ENCODE measurements at places on chromosomes 4 and X.

DNA sequence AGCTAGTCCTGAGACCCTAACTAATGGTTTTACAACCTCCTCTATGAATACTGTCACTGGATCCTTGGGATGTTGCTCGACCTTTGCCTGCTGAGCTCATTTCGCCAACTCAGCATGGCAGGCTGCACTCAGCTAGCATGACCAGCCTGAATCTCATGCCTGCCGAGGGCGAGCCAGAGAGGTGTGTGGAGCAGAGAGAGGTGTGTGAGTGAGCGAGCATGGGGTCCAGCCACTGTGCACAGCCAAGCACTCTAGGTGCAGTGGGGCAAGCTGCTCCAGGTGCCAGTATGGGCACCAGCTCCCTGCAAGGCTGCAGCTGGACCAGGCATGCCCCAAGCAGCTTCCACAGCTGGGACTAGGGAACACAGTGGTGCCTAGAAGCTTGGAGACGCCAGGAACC lies 410.9 kb downstream of the PCDH10 start:
- no peak for DNase-seq

DNA sequence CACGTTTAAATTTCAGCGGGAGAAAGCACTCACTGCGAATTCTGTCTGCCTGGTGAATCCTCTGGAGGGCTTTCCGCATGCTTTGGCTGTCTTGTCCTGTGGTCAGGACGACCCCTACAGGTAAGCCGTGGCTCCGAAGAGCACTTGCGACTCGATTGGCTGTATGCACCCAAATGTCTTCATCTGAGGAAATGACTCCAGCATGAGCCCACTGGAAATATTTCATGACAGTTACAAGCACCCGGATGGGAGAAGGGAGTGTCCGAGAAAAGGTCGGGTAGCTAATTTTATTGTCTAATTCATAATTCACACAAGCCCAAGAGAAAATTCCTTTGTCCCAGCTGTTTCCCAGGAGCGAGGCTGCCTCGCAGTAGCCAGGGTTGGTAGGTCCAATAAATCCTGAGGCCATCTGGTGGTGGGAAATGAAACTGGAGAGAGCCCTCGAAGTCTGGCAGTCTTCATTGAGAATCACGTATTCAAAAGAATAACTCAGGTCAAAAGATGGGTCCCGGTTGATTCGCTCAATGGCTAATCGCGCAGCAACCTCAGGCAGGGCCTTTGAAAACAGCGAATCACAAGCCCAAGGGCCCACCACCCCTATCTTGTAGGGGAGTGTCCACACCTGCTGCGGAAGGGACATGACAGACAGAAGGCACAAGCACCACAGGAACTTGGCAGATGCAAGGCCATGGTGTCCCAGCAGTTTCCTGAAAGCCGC lies 6.6 kb downstream of the GUCY2F start:
- no peak for DNase-seq

GRCh38 chrX:45743906-45744625 lies 543.4 kb upstream of the DIPK2B start:
- no peak for DNase-seq

- DNase-seq, result no peak
Observed at GRCh38 chr4:127667116-127667515, 34.4 kb downstream of the INTU start.

DNA sequence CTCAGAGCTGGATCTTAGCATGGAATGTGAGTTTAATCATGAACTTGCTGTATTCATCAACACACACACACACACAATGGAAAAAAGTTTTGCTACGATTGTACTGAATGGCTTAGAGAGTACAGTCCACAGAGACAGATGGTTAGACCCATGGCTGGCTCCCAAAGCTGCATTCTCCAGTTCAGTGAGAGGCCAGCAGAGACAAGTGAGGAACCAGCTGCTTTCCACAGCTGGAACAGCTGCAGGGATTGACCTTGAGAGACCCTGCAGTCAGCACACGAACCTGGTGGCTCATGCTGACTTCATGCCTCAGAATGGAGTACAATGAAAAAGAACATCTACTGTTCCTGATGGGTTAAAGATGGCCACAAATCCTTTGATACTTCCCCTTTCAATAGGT lies 94.5 kb downstream of the DHX15 start:
- DNase-seq, result no peak

DNA sequence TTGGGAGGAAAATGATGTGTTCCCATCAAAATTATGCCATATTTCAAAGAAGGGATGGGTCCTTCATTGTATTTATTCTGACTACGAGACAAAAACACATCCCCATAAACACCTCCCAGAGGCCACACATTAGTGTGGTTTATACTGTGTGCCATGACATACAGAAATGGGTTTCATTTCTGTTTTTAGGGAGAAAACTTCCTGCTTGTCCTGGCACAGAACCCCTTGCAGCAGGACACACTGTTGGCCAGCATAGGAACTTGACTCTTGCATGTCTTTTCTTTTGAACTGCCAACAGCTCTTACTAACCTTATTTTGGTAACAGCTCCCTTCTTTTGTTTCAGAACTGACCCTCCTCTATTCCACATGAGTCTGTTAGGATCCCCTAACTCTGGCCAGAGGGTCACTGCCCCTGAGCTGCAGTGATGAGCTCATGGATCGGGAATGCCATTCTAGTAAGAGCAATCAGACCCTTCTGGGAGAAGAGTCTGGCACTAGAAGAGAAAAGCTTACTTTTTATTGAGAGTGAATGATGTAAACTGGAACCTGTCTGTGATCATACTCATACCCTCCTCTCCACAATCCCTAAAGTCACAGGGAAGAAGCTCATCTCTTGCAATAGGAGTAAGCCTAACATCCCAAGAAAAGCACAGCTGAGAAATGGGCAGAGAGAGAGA lies 86.4 kb downstream of the SMIM20 start:
- no peak for DNase-seq

- DNase-seq, result no peak
Observed at GRCh38 chr4:15104825-15105224, 102.5 kb downstream of the CPEB2 start.

DNA sequence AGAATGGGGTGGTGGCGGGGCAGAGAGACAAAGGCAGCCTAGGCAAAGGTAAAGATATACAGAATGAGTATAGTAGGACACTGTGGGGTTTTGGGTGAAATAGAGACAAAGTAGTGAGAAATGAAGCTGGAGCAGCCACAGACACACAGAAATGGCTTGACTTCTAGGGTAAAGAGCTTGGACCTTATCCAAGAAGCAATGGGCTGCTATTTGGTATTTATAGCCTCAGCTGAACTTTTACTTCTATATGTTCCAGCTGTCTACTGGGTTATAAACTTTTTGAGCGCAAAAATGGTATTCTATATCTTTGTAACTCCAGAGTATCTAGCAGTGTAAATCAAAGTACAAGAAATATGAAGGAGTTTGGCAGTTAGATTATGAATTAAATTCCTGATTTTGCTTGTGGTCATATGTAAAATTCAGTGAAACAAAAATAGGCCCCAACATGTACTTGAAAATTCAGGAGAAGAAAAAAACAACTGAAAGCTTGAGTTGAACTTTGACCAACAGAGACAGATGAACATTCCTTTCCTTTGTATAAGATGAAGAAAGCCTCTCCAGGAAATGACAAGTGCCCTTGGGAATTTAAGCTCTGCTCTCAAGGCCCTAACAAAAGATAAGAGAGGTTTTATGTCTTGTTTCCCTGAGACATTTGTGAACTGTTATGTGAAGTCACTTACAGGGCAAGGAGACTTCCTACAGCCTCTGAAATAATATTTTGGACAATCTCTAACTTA lies 354.1 kb downstream of the CHIC1 start:
- DNase-seq, result no peak

DNA sequence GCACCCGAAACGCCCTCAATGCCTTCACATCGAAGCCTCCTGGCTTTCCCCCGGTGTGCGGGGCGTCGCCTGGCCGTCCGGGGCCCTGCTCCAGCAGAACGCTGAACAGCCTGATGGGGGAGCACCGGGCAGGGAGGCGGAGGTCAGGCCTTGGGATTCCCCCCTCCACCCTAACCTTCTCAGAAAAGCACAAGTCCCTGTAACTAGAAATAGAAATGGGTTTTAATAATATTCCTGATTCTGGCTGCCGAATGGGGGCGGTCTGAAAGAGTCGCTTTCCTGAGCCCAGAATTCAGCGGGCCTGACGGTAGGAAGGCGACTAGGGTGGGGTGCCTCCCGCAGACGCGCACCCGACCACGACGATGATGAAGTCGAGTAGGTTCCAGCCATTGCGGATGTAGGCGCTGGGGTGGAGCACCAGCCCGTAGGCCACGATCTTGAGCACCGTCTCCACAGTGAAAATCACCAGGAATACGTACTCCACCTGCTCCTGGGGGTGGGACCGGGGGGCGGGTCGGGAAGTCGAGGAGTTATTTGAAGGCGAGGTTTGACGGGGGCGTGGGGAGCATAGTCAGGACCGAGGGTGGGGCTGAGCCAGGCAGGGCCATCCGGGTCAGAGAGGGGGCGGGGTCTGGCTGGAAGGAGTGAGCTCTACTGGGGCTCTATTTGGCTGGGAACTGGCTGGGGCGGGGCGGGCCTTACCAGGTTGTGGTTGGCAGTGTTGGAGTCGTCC lies 2.5 kb downstream of the CACNA1F start:
- DNase-seq, result peak; percentile 5

- DNase-seq, result no peak
Observed at GRCh38 chrX:36071061-36071460, 151.5 kb downstream of the CFAP47 start.

DNA sequence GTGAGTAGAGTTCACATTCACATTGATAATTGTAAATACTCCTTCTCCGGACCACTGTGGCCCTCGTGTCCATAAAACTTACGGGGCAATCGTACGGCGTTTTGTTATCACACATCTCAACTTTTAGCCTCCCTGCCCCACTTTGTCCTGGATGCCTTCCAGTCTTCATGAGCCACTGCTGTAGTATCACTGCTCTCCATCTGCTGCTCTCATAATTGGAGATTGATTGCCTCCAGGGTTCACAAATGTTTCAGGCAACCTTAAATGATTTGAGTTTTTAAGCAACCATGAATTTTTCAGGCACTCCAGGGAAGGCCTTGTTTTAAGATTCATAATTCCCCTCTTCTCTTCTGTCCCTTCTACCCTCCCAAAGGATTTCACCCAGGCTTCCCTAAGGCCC lies 28.4 kb downstream of the ALPK1 start:
- DNase-seq, result no peak

DNA sequence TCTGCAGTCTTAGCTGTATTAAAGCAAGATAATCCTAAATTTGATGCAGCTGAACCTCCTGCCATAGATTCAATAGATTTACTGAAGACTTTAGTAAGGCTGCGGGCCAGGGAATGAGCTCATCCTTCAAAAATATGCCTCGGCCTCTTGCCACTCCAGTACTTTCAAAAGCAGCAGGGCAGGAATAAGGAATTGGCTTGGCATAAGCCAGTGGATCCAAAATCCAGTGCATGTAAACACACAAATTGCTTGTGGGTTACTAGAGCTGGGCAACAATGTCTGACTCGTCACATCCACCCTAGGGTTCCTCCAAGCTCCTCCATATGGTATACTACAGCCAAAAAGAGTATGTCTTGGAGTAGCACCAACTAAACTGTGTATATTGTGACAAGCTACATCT lies 165.0 kb downstream of the AMELX start:
- DNase-seq, result no peak

- DNase-seq, result no peak
Observed at GRCh38 chr4:151860561-151861093, 99.8 kb upstream of the GATB start.

- peak; percentile 74 for DNase-seq
Observed at GRCh38 chrX:1246816-1247215, 21.8 kb upstream of the CSF2RA start.

DNA sequence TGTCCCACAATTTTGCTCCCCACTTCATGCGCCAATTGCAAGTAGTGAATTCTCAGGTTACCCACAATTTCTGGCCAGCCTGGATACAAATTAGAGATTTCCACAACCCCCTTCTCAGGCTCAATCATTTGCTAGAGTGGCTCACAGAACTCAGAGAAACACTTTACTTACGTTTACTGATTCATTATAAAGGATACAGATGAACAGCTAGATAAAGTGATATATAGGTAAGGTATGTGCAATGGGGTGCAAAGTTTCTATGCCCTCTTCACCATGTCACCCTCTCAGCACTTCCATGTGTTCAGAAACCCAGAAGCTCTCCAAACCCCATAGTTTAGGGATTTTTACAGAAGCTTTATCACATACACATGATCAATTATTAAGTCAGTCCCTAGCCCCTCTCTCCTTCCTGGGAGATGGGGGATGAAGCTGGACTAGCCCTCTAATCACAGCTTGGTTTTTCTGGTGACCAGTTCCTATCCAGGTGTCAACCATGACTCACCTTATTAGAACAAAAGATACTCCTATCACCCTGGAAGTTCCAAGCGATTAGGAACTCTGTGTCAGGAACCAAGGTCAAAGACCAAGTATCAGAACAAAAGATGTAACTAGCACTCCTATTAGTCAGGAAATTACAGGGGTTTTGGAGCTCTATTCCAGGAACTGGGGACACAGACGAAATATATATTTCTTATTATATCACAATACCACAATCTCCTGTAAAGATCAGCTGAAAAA lies 33.5 kb upstream of the PRRG1 start:
- DNase-seq, result no peak

GRCh38 chr4:48268956-48269860 lies at the start of gene TEC:
TEC (minus strand) TSS chr4:48269838; CDS start chr4:48228614, 41,224 bp downstream.
- peak; percentile 5 for DNase-seq

DNA sequence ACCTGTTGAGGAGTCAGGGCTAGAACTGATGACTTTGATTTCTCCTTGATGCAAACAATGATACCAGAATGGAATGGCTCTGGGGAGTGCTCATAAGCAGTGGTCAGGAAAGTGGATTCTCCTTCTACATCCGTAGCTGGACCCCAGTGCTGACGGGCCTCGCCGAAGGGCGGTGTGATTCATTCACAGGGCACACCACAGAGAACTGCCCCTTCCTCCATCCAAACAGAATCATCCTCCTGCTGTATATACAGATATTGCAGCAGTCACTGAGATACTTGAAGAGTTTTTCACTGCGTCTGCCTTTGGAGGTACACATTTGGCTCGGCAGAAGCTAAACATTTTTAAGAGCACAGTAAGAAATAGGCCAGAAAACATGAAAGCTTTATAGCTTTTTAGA lies 7.3 kb upstream of the DCTD start:
- no peak for DNase-seq

- DNase-seq, result no peak
Observed at GRCh38 chrX:111634823-111635729, 45.9 kb upstream of the ALG13 start.

DNA sequence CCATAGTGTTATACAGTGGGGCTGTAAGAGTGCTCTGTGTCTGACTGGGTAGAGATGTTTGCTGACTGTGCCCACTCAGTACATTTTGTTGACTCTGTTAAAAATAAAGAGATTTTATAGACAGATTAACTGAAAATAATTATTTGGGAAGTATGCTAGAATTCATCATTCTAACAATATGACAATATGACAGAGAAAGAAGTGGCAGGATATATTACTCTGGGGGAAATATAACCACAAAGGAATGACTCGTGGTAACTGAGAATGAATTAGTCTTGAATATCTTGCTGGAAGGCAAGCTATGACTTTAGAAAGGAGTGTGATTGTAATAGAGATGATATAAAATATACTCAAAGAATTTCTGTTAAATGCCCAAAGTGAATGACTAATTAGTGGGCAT lies 46.8 kb downstream of the TMEM165 start:
- no peak for DNase-seq
